ENCODE measurements at places on chromosomes 1 and 21.

GRCh38 chr1:12185918-12186678, 19.3 kb downstream of the TNFRSF1B start:
- DNase-seq, result no peak

- no peak for DNase-seq
Measured at GRCh38 chr1:202501281-202501680, 152.8 kb downstream of the PPP1R12B start.

DNA sequence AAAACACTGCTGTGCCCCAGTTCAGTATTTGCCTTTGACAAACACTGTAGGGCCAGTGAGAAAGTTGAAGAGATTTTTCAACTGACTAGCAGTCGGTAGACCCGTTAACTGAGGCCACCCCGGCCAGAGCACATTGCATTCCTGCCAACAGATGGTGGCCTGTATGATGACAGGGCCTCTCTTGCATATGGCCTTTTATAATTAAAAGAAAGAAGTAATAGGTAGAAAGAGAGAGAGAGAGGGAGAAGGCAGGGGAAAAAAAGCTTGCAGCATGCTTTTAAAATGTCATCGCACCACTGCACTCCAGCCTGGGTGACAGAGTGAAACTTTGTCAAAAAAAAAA, 4.7 kb upstream of the C1orf174 start:
- DNase-seq, result no peak

DNA sequence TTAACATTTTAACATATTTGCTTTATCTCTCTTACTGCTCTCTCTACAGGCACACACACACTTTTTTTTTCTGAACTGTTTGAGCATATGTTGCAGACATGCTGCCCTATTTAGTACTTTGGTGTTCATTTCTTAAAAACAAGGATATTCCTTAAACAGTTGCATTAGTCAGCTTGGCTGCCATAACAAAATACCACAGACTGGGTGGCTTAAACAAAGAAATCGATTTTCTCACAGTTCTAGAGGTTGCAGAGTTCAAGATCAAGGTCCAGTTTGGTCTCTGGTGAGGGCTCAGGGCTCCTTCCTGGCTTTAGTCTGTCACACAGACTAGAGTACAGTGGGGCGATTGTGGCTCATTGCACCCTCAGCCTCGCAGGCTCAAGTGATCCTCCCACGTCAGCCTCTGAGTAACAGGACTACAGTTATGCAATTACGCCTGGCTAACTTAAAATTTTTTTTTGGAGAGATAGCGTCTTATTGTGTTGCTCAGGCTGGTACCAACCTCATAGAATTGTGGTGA, 46.7 kb downstream of the RPRD2 start:
- DNase-seq, result no peak

DNA sequence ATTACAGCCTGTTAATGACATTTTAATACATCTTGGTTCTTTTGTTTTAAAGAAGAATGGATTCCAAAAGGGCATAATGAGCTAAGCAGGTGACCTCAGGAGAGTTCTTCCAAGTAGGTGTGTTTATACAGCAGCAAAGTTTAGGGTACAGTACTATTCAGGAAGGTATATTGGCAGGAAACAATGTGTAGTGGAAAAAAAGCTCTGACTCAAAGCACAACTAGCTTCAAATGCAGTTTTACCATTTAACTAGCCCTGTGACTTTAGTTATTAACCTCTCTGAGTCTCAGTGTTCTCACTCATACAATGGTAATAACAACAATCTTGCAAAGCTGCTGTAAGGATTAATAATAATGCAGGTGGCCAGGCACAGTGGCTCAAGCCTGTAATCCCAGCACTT, 29.9 kb downstream of the FAF1 start:
- no peak for DNase-seq

GRCh38 chr1:213020016-213020415, 4.3 kb upstream of the ANGEL2 start:
- DNase-seq, result no peak

DNA sequence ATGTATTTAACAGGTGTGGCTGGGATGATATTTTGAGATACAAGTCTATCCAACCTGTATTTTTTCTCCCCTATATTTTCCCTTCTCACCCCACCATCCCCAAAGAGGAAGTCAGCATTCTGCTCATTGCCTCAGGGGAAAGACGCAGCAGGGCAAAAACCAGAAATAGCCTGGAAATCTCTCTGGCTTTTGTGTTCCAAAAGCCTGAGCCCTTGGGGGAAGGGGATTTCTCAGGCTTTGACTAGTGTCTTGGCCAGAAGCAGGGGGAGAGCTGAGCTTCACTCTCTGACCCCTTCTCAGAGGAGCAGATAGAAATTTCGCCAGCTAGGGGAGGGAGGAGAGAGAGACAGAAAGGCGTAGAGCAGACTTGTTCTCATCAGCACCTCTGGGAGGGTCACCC, 244.7 kb downstream of the RRAGC start:
- DNase-seq, result no peak

DNA sequence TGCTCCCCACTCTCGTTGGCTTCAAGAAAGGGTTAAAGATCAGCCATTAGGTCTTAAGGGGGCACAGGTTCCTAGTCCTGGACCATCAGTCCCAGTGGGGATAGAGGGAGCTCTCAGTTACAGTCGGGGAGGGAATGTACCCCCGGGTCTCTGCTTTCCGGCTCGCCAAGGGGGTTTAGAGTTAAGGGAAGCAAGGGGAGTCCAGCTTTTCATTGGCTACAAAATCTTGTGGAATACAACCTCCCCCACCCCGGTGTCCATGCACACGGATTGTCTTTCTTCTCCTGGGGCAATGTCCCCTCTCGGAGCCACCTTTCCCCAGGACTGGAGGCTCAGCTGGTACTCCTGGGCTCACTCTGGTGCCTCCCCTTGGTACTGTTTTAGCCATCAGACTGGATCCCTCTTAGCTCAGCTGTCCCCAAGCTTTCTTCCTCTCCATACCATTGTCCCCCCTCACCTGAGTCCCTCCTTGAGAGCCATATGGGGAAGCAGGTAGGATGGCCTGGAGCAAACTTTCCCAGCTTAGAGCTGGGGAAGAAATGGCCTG, at the start of gene A3GALT2:
Gene A3GALT2 (minus strand): TSS at position 480 of the 547 bp plus-strand sequence. CDS start 0 bp downstream, at position 480.
- DNase-seq, result no peak

DNA sequence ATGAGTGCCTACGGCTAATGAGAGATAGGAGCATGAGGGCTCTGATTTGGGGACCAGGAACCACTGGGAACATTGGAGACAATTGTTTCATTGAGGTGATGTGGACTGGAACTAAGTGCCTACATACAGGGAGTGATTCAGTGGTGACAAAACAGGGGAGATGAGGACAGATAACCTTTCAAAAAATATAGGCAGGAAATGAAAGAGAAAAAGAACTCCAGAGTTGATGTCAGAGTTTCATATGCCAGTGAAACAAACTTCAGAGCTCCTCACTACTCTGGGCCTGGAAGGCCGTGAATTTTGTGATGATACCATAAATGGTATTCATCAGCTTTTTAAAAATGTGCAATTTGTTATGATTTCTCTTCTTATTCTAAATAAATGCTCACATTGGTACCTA, 39.3 kb downstream of the FASLG start:
- DNase-seq, result no peak

GRCh38 chr1:59139396-59139795, 157.5 kb upstream of the FGGY start:
- DNase-seq, result no peak

DNA sequence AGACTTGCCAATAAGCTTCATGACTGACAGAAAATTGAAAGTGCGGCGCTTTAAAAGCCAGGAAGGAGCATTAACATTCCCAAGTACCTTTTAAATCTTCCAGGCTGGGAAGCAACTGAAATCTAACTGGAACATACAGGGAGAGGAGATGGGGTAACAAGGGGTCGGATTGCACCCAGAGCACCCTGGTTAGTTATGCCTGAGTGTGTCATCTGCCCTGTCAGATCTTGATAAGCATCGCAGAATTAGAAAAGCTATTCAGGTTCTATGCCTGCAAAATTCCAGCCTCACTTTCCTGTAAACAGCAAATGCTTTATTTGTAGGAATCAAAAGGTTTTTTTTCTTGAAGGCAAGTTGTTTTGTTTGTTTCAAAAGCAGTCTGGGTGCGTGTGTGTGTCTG, 58.5 kb downstream of the SERBP1 start:
- no peak for DNase-seq

GRCh38 chr21:15159382-15160020, 94.7 kb upstream of the NRIP1 start:
- no peak for DNase-seq

DNA sequence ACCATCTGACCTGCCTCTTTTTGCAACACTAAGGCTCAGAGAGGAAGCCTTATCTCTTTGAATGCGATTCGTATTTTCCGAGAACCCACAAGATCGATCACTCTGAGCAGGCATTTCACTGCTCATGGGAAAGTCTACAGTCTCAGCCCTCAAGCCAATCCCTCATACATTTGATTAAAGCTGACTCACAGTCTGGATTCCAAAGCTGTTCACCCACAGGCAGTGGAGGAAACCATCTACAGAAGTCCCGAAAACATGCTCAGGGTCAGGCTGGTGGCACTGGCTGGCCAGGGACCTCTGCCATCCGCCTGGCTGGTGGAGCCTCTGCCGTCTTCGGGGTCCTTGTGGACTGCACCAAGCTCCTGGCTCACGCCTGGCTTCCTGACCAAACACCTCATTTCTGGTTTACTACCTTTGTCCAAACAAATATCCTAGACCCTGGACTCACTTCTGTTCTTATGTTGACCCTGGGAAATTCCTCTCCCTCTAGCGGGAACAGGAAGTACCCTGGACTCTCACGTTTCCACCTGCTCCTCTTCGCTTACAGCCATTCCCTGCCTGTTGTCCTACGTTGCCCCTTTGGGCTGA, 650.0 kb downstream of the SMYD3 start:
- no peak for DNase-seq

DNA sequence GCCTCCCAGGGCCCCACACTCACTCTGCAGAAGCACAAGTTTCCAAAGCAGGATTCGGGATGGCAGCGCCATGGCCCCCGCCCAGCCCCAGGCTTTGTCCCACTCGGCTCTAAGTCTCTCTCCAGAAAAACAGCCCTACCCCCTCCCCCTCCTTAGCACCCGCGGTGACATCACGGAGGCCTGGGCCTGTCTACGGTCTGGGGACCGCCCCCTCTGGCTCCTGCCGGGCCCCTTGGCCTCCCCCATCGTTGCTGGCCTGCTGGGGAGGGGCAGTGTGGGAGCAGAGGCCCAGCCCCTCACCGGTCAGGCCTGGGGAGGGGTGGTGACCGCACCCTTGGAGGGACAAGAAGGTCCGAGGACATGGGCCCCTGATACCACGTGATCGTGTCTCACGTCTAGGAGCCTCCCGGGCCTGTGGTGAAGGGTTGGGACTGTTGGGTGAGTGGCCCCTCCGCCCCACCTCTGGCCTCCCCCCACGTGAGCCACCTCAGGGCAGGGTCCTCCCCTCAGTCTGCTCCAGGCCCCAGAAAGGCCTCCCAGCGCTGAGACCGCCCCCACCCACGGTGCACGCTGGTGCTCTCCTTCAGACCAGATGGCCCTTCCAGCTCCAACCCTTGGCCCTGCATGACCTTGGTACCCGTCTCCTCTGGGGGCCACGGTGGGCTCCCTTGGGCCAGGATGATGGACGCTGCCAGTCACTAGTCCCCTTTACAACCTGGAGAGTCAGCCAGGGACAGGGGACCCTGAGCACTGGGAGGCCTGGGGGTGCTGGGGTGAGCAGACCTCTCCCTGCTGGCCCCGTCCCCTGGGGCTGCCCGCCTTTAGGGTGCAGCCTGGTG, at the start of gene MXRA8:
Gene MXRA8 (minus strand): TSS at position 123 of the 839 bp plus-strand sequence. CDS start 51 bp downstream, at position 72.
- no peak for DNase-seq

- no peak for DNase-seq
Measured at GRCh38 chr1:207504438-207504837, 8.5 kb downstream of the CR1 start.

DNA sequence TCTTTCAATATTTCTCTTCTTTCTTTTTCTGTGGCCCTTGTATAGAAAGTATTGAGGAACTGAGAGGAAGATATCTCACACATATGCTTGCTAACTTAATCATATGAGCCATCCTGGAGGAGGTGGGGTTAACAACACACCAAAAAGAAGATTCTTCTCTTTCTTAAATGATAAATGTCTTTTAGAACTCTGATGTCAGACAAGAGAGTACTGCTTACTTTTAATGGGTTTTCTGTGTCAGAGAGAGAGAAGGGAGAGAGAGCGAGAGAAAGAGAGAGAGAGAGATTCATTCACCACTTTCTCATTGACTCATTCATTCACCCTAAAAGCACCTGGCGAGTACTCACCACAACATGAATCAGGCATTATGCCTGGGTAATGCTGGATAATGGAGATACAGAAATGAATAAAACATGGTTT, 250.3 kb upstream of the SGIP1 start:
- no peak for DNase-seq

- peak; percentile 50 for DNase-seq
Measured at GRCh38 chr1:32247983-32248889, 1.2 kb downstream of the FAM167B start.

DNA sequence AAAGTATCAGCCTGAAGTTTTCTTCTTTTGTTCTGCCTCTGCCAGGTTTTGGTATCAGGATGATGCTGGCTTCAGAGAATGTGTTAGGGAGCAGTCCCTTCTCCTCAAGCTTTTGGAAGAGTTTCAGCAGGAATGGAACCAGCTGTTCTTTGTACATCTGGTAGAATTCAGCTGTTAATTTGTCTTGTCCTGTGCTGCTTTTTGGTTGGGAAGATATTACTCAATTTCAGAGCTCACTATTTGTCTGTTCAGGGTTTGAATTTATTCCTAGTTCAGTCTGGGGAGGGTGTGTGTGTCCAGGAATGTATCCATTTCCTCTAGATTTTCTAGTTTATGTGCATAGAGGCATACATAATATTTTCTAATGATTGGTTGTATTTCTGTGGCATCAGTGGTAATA, 12.8 kb downstream of the ZNF678 start:
- DNase-seq, result no peak

DNA sequence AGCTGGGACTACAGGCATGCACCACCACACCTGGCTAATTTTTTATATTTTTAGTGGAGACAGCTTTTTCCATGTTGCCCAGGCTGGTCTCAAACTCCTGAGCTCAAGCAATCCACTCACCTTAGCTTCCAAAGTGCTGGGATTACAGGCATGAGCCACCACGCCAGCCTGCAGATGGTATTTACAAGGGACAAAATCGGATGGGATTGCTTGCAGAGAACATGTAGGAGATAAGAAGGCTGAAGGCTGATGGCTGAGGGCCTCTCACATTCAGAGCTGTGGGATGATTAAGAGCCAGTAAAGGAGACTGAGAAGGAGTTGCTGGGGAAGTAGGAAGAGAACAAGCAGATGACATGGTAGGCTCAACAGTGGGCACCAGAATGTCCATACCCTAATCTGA, 24.0 kb upstream of the QSOX1 start:
- no peak for DNase-seq

GRCh38 chr1:226950316-226950715, 10.2 kb downstream of the COQ8A start:
- DNase-seq, result no peak

GRCh38 chr1:41452704-41453290, 31.7 kb downstream of the EDN2 start:
- no peak for DNase-seq

GRCh38 chr1:212218911-212219310, 66.3 kb upstream of the PPP2R5A start:
- DNase-seq, result no peak

DNA sequence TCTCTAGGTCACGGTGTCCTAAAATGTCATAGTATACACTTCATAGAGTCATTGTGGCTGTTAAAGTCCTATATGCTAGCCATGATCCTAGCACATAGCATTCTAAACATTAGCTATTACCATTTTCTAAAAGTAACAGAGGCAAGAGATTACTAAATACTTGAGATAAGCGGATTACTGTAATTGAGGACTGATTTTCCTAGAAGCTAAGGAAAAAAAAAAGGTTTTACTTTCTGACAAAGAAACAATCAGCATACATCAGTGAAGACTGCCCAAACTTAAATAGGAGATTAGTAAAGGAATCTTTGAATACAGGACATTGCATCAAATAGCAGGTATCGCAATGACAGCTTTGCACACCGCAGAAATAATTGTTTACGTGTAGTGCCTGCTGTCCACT, 91.3 kb upstream of the HNRNPU start:
- DNase-seq, result no peak

Measured in stimulated activated CD4-positive, alpha-beta T cell treated with anti-CD3 and anti-CD28 coated beads, Interleukin-15, amount 100 ng/mL, for 1 hour (primary cell).